Upper lobe of right lung (tissue), 1 donor: ENCODE measurements at places on chromosomes 7 and 10. TPM values are rescaled to one million over a fixed set of nuclear protein-coding genes. Genes with fewer than 3 reads are reported as not detected.

ANKRD61 gene
- not detected for total RNA-seq

ENKUR gene
- total RNA-seq, result 0.49 TPM

AGR3 gene
- 37.2 TPM for total RNA-seq

CNNM1 gene
- total RNA-seq, result 0.69 TPM

TMEM139 gene
- 25.1 TPM for total RNA-seq

PAPOLB gene
- total RNA-seq, result 0.38 TPM

SLC26A3 gene
- total RNA-seq, result not detected

ZNF487 gene
- 5.6 TPM for total RNA-seq

CNPY1 gene
- total RNA-seq, result not detected

- H3K36me3 ChIP-seq, result no peaks in the 10 kb centered on the region
- no peak for DNase-seq
- H3K27ac ChIP-seq, result no peak overlapping the region
- H3K27me3 ChIP-seq, result no peaks in the 10 kb centered on the region
These were observed 72.7 kb upstream of the PALS2 start for GRCh38 chr7:24500599-24500998.

- H3K4me1 ChIP-seq, result peaks cover 12% of the 10 kb centered on the region
- H3K27ac ChIP-seq, result no peak overlapping the region
- H3K27me3 ChIP-seq, result peaks cover 1% of the 10 kb centered on the region
These were observed 6.2 kb upstream of the CH25H start for GRCh38 chr10:89213191-89213808.

DNA sequence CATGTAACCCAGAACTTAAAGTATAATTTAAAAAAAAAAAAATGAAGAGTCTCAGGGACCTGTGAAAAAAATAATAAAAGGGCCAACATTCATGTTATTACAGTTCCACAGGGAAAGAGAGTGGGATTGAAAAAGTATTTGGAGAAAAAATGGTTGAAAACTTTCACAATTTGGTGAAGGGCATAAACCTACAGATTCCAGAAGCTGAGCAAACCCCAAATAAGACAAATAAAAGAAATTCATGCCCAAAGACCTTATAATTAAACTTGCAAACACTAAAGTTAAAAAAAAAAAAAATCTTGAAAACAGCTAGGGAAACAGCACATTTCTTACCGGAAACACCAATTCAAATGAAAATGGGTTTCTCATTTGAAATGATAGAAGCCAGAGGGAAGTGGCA is 19.9 kb downstream of the VPS41 start:
- no peaks in the 10 kb centered on the region for H3K27me3 ChIP-seq
- no peak for DNase-seq

- DNase-seq, result no peak
- no peaks in the 10 kb centered on the region for H3K36me3 ChIP-seq
- H3K4me3 ChIP-seq, result no peak overlapping the region
- no peaks in the 10 kb centered on the region for H3K27me3 ChIP-seq
These were observed 140.1 kb upstream of the ZNF92 start for GRCh38 chr7:65233409-65234034.

- no peak for DNase-seq
- H3K27me3 ChIP-seq, result no peaks in the 10 kb centered on the region
- peak overlapping the region; percentile 49 for H3K27ac ChIP-seq
- H3K36me3 ChIP-seq, result peaks cover 63% of the 10 kb centered on the region
- H3K4me3 ChIP-seq, result no peak overlapping the region
These were observed 10.4 kb downstream of the NUB1 start for GRCh38 chr7:151351967-151352366.

GRCh38 chr10:103350517-103351260 is at the start of gene PCGF6:
Gene PCGF6 (minus strand): TSS chr10:103351140. CDS start chr10:103351066, 74 bp downstream.
- H3K27me3 ChIP-seq, result no peaks in the 10 kb centered on the region
- H3K4me3 ChIP-seq, result peak within 1 kb of the TSS; percentile 83
- peaks cover 3% of the 10 kb centered on the region for H3K4me1 ChIP-seq
- H3K27ac ChIP-seq, result peak within 1 kb of the TSS; percentile 71
- peak; percentile 92 for DNase-seq

DNA sequence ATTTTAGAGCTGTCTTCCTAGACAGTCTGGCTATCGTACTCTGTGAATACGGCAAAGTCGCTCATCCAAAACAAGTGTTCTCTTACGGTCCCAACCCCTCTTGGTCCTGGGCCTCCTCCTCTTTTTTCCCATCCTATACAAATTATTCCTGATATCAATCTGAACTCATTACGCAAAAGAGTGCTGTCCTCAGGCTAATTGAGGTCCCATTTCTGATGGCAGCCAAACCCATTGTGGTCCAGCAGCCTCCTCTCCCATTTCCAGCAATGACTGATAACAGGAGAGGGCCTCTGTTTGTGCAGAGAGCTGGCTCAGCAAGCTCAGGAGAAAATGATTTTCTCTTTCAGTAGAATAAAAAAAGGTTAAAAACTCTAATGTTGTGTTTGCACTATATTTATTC is 203.4 kb upstream of the GHITM start:
- no peaks in the 10 kb centered on the region for H3K4me1 ChIP-seq
- H3K27me3 ChIP-seq, result no peaks in the 10 kb centered on the region
- no peak overlapping the region for H3K4me3 ChIP-seq
- no peak overlapping the region for H3K27ac ChIP-seq
- DNase-seq, result no peak

GRCh38 chr10:77977934-77978333 is 51.4 kb upstream of the DLG5 start:
- no peaks in the 10 kb centered on the region for H3K4me1 ChIP-seq
- no peak overlapping the region for H3K27ac ChIP-seq
- no peaks in the 10 kb centered on the region for H3K27me3 ChIP-seq
- H3K36me3 ChIP-seq, result peaks cover 69% of the 10 kb centered on the region
- no peak for DNase-seq
- H3K4me3 ChIP-seq, result no peak overlapping the region

DNA sequence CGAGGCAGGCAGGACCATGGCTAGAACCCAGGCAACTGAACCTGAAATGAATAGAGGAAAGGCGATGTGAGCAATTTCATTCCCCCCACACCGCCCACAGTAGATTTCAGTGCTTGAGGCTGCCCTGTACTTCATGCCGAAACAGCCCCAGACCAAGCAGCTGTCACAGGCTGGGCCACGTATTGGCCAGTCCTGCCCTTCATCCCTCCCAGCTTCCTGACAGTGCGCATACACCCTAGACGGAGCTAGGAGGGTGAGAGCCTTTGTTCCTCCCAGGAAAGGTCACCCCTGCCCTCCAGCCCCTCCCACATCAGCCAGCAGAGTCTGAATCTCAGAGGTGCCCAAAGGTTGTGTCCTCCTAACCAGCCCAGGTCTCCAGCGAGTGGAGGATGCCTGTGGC is 98.8 kb downstream of the ZMIZ1 start:
- peaks cover 54% of the 10 kb centered on the region for H3K36me3 ChIP-seq
- no peak for DNase-seq
- no peak overlapping the region for H3K4me3 ChIP-seq
- no peaks in the 10 kb centered on the region for H3K27me3 ChIP-seq
- H3K4me1 ChIP-seq, result peaks cover 9% of the 10 kb centered on the region

- no peak overlapping the region for H3K27ac ChIP-seq
- no peaks in the 10 kb centered on the region for H3K4me1 ChIP-seq
- no peaks in the 10 kb centered on the region for H3K27me3 ChIP-seq
- no peak overlapping the region for H3K4me3 ChIP-seq
- no peak for DNase-seq
These were observed 12.5 kb downstream of the WDR37 start for GRCh38 chr10:1068380-1069361.

GRCh38 chr7:88540012-88540411 is 219.5 kb upstream of the ZNF804B start:
- H3K27me3 ChIP-seq, result no peaks in the 10 kb centered on the region
- no peaks in the 10 kb centered on the region for H3K4me1 ChIP-seq
- no peak overlapping the region for H3K4me3 ChIP-seq
- no peak for DNase-seq

- no peaks in the 10 kb centered on the region for H3K27me3 ChIP-seq
- no peak for DNase-seq
- no peak overlapping the region for H3K27ac ChIP-seq
- H3K36me3 ChIP-seq, result no peaks in the 10 kb centered on the region
- no peaks in the 10 kb centered on the region for H3K4me1 ChIP-seq
These were observed 90.3 kb downstream of the CPED1 start for GRCh38 chr7:121078701-121079227.

DNA sequence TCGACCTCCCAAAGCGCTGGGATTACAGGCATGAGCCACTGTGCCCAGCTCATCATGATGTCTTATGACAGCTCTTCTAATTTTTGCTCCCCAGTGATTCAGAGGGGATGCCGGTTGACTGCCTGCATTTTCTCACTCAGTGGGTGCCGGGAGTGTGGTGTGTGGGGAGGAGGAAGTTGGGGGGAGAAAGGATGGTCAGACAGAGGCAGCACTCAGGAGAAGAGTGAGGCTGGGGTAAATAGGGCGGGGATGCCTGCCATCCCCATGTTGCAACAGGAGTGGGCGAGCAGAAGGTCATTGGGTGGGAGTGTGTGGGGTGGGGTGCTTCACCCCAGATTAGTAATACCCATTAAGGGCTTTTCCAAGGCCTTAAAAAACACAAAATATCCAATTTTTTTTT is 3.5 kb upstream of the CCL24 start:
- no peaks in the 10 kb centered on the region for H3K27me3 ChIP-seq
- H3K36me3 ChIP-seq, result no peaks in the 10 kb centered on the region
- no peak overlapping the region for H3K27ac ChIP-seq
- no peak overlapping the region for H3K4me3 ChIP-seq
- no peak for DNase-seq

- H3K27me3 ChIP-seq, result no peaks in the 10 kb centered on the region
- no peaks in the 10 kb centered on the region for H3K4me1 ChIP-seq
- no peak overlapping the region for H3K27ac ChIP-seq
- H3K4me3 ChIP-seq, result no peak overlapping the region
- no peaks in the 10 kb centered on the region for H3K36me3 ChIP-seq
- no peak for DNase-seq
These were observed 98.1 kb downstream of the GPR37 start for GRCh38 chr7:124667312-124668153.

GRCh38 chr10:69464401-69464800 is 13.1 kb downstream of the TSPAN15 start:
- no peaks in the 10 kb centered on the region for H3K27me3 ChIP-seq
- DNase-seq, result no peak
- peak overlapping the region; percentile 44 for H3K27ac ChIP-seq
- H3K4me3 ChIP-seq, result no peak overlapping the region

GRCh38 chr10:103481974-103482531 is 3.0 kb upstream of the CALHM3 start:
- H3K27me3 ChIP-seq, result no peaks in the 10 kb centered on the region
- H3K4me3 ChIP-seq, result no peak overlapping the region
- H3K4me1 ChIP-seq, result no peaks in the 10 kb centered on the region
- no peaks in the 10 kb centered on the region for H3K36me3 ChIP-seq

- no peak overlapping the region for H3K4me3 ChIP-seq
- no peak overlapping the region for H3K27ac ChIP-seq
- no peaks in the 10 kb centered on the region for H3K4me1 ChIP-seq
- no peaks in the 10 kb centered on the region for H3K36me3 ChIP-seq
These were observed 36.0 kb upstream of the AKR1E2 start for GRCh38 chr10:4790045-4790444.

GRCh38 chr7:32037650-32038198 is 32.5 kb downstream of the PDE1C start:
- DNase-seq, result no peak
- H3K4me3 ChIP-seq, result no peak overlapping the region
- no peaks in the 10 kb centered on the region for H3K36me3 ChIP-seq
- no peaks in the 10 kb centered on the region for H3K4me1 ChIP-seq
- H3K27me3 ChIP-seq, result no peaks in the 10 kb centered on the region
- no peak overlapping the region for H3K27ac ChIP-seq

GRCh38 chr7:50552921-50553320 is 12.3 kb downstream of the DDC start:
- no peak overlapping the region for H3K27ac ChIP-seq
- no peak for DNase-seq
- no peak overlapping the region for H3K4me3 ChIP-seq
- no peaks in the 10 kb centered on the region for H3K27me3 ChIP-seq
- H3K36me3 ChIP-seq, result no peaks in the 10 kb centered on the region
- H3K4me1 ChIP-seq, result peaks cover 5% of the 10 kb centered on the region

- DNase-seq, result no peak
- no peaks in the 10 kb centered on the region for H3K27me3 ChIP-seq
- no peak overlapping the region for H3K4me3 ChIP-seq
- H3K27ac ChIP-seq, result no peak overlapping the region
- H3K4me1 ChIP-seq, result no peaks in the 10 kb centered on the region
These were observed 6.3 kb downstream of the POLR2J start for GRCh38 chr7:102472126-102473041.

DNA sequence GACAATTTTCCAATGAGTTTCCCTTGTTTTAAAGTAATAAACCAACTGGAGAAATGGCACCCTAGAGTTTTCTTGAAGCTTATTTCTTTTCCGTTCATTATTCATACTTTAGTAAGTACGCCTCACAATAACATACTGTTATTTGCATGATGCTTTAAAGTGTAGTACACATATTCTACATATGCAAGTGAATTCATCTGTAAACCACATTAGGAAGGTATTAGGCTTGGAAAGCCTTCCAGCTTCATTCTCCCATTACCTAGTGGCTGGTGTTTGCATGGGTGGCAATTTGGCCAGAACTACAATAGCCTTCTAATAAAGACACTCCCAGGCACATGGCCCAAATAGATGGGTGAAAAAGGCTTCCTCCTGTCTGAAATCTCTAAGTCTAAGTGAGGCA is 45.5 kb upstream of the KIAA1217 start:
- H3K4me3 ChIP-seq, result no peak overlapping the region
- no peaks in the 10 kb centered on the region for H3K27me3 ChIP-seq
- H3K27ac ChIP-seq, result no peak overlapping the region
- H3K36me3 ChIP-seq, result no peaks in the 10 kb centered on the region
- H3K4me1 ChIP-seq, result no peaks in the 10 kb centered on the region
- no peak for DNase-seq

DNA sequence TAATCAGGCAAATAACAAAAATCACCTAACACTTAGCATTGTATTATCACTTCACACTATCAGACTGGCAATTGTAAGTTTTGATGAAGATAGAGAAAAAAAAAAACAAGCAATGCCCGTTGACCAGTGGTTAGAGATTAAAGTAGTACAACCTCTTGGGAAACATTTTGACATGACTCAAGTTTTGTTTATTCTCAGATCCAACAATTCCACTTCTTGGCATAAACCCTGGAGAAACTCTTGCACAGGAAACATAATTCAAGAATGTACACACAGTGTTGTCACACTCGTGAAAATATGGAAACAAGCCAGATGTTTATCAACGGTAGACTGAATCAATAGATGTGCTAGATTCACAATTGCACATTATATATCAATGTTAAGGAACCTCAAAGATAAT is 37.2 kb downstream of the FRMD4A start:
- H3K27ac ChIP-seq, result no peak overlapping the region
- no peak for DNase-seq
- H3K27me3 ChIP-seq, result no peaks in the 10 kb centered on the region
- H3K4me3 ChIP-seq, result no peak overlapping the region
- no peaks in the 10 kb centered on the region for H3K4me1 ChIP-seq
- no peaks in the 10 kb centered on the region for H3K36me3 ChIP-seq

- no peak overlapping the region for H3K27ac ChIP-seq
- no peaks in the 10 kb centered on the region for H3K36me3 ChIP-seq
- no peak for DNase-seq
- peaks cover 77% of the 10 kb centered on the region for H3K27me3 ChIP-seq
- peaks cover 21% of the 10 kb centered on the region for H3K4me1 ChIP-seq
- H3K4me3 ChIP-seq, result no peak overlapping the region
These were observed 1.7 kb downstream of the GRM8 start for GRCh38 chr7:127251036-127251464.

- DNase-seq, result no peak
- H3K27me3 ChIP-seq, result no peaks in the 10 kb centered on the region
These were observed 390.7 kb downstream of the INHBA start for GRCh38 chr7:41312235-41312634.

- no peak for DNase-seq
- no peaks in the 10 kb centered on the region for H3K27me3 ChIP-seq
- H3K27ac ChIP-seq, result no peak overlapping the region
These were observed 105.0 kb upstream of the AMPH start for GRCh38 chr7:38736138-38736537.
